ENCODE measurements at places on chromosomes 13 and 19.

DNA sequence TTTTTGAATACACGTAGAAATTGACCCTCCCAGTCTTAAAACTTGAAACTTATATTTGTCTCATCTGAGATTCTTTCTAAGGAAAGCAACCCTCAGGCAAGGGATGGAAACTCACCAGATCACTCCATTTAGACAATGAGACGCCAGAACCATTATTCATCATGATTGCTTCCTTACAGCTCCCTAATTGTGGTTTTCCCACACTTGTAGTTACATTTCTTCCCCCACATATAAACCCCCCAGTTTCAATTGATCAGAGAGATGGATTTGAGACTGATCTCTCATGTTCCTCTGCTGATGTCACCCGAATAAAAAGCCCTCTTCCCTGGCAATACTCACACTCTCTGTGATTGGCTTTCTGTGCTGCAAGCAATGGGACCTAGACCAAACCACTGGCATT, 197.9 kb upstream of the STARD13 start:
- DNase-seq = no peak

GRCh38 chr13:111422348-111422747, 101.9 kb downstream of the TEX29 start:
- no peak for DNase-seq

DNA sequence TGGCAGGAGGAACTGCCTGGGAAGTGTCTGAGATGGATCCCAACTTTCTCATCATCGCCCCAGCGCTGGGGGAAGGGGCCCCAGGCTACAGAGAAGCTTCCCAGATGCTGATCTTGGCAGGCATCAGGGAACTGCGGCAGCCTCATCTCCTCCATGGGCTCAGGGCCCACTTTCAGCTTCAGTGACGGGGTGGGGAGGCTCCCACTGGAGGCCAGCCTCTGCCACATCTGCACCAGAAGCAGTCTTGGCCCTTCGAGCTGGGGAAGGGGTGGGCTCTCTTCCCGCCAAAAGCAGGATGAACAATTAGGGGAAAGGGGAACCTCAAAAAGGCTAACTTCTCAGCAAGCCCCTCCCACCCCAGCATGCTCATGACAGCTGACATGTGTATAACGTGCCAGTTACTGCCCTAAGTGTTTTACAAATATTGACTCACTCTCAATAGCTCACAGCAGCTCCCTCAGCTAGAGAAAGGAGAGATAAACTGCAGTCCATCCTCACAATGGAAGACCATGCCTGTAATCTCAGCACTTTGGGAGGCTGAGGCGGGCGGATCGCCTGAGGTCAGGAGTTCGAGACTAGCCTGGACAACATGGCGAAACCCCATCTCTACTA, 7.1 kb upstream of the S1PR2 start:
- DNase-seq = no peak

DNA sequence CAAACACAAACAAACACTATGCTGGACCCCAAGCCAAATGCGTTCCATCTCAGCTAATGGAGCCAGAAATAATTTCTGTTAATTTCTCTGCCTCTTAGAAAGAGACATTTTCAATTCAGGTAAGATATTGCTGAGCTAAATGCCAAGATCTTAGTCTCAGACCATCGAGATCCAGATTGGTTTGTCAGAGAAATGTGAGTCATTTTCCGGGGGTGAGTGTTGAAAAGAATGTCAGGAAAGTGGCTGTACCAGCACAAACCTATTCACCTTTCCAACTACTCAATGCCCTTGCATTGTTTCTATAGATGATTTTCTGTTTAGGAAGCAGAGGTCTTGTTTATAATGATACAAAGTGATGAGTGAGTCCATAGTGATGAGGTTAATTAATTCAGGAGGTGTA, 266.8 kb upstream of the TSHZ3 start:
- DNase-seq = no peak

DNA sequence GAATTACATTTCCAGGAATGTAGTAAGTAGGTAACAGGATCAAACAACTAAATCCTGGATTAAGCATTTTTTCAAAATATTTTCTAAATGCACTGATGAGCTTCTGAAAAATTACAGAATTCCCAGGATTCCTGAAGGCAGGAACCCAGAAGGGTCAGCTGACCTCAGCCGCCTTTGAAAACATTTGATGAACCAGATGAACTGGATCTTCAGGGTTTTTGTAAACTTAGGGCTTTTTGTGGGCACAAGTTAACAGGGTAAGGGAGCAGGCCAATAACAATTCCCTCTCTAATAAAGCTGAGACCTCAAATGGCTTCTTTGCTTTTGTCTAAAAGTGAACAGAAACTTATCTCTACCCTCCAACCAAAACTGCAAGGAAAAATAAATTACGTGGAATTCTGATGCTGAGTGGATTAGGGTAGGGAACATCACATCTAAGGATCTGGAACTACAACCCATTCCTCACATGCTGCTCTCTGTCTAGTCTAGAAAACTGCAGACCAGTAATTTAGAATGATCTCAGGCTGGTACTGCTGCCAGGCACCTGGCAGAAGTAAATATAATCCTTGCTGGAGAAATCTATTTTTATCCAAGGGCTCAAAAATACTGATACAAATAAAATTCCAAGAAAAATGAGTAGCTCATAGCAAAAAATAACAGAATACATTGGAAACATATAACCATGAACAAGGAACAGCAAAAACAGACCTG, 48.2 kb upstream of the N4BP2L1 start:
- no peak for DNase-seq

DNA sequence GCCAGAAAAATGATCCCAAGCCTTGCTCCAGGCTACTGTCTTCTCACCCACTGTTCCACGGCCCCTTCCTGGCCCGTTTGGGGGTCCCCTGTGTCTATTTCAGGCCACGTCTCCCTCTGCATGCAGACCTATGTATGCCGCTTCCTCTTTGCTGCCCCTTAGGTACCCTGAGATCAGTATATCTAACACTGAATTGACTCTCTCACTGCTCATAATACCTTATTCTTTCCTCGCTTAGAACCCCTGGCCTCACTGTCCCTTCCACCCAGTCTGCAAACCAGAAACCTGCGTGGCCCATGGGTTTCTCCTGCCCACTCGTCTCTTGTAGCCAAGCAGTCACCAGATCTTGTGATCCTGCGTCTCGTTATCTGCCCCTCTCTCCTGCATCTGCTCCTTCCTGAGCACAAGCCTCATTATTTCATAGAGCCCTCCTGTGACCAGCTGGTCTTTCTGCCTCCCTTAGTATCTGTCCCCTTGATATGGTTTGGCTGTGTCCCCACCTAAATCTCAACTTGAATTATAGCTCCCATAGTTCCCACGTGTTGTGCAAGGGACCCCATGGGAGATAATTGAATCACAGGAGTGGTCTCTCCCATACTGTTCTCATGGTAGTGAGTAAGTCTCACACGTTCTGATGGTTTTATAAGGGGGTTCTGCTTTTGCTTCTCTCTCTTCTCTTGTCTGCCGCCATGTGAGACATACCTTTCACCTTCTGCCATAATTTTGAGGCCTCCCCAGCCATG, 109.0 kb upstream of the RNF113B start:
- no peak for DNase-seq

GRCh38 chr19:7706955-7707456, 5.1 kb upstream of the FCER2 start:
- DNase-seq = no peak

- DNase-seq = no peak
These were observed 170.0 kb upstream of the SLC10A2 start for GRCh38 chr13:103236213-103236612.

- no peak for DNase-seq
These were observed 133.5 kb upstream of the MIR17HG start for GRCh38 chr13:91214031-91214430.

- no peak for DNase-seq
These were observed 392.5 kb downstream of the DIAPH3 start for GRCh38 chr13:59771272-59771671.

GRCh38 chr13:28641600-28641926, 17.4 kb upstream of the POMP start:
- DNase-seq = no peak

DNA sequence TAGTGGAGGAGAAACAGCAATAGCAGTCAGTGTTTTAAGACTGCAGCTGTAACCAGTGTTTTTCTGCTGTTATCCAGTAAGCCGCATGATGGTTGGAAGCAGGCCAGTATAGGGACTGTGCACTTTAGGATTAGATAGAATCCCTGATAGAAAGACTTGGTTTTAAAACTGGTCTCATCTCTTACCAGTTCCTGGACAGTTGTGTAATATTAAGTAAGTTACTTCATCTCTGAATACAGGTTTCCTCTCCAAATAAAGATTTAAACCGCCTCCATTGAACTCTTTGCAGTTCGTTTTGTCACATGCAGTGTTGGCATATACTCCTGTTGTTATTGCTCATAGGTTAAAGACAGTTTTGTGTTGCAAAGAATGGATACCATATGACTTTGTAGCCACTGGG, 25.6 kb downstream of the URI1 start:
- DNase-seq = no peak

DNA sequence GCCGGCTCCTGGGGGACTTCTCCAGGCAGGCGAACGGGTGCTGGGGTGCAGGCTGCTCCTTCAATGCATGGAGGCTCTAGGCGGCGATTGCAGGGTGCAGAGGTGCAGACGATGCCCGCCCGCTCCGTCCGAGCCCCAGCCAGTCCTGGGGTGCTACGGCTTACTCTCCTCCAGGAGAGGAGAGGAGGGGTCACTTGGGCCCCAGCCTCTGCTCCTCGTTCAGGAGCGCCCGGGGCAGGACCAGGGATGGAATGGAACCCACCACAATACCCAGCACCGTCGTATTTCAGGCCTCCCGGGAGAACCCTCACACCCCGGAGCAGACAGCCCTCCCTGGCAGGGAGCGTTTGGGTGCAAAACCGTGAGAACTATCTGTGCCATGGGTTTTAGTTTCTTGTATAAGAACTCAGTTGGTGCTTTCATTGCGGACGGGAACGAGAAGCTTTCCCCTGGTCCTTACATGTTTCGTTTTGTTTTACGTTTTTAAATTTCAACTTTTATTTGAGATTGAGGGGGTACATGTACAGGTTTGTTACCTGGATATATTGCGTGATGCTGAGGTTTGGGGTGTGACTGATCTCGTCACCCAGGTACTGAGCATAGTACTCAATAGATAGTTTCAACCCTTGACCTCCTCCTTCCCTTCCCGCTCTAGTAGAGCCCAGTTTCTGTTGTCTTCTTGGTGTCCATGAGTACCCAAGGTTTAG, 46.8 kb downstream of the ARHGEF18 start:
- DNase-seq = no peak

GRCh38 chr19:29644210-29644609, 21.1 kb upstream of the PLEKHF1 start:
- DNase-seq = no peak

- no peak for DNase-seq
These were observed 159.1 kb downstream of the GPC5 start for GRCh38 chr13:91557328-91558090.

DNA sequence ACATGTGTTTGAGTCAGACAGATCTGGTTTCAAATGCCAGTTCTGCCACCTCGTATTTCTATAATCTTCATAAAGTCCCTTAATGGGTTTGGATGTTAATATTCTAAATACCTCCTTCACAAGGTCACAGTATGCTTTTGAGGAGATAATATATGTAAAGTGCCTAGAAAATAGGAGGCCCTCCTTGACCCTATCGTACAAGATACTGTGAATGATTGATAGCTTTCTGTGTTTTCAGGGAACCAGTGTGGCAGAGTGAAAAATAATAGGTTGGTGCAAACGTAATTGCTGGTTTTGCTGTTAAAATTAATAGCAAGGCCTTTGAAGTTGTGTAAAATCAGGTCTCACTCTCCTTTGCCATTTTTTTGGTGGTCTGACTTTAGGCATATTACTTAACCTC, 77.5 kb upstream of the SCEL start:
- DNase-seq = no peak

DNA sequence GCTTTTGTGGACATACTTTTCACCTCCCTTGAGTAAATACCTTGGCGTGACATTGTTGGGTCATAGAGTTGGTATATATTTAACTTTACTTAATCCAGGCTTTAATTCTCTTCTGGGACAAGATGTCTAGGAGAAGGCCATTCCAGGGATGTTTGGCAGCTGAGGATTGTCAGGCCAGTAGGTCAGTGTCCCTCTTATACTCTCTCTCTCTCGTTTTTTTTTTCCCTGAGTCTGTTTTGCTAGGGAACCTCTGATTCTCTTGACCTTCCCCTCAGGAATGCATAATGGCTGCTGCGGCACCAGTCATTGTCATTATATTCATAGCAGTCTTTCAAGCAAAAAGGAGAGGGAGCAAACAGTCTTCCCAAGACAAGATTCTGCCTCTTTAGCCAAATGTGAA, 48.8 kb downstream of the BICRA start:
- no peak for DNase-seq

- no peak for DNase-seq
These were observed 26.3 kb downstream of the EPS15L1 start for GRCh38 chr19:16445238-16446107.

- DNase-seq = no peak
These were observed 73.0 kb downstream of the MAP4K1 start for GRCh38 chr19:38544569-38545315.

DNA sequence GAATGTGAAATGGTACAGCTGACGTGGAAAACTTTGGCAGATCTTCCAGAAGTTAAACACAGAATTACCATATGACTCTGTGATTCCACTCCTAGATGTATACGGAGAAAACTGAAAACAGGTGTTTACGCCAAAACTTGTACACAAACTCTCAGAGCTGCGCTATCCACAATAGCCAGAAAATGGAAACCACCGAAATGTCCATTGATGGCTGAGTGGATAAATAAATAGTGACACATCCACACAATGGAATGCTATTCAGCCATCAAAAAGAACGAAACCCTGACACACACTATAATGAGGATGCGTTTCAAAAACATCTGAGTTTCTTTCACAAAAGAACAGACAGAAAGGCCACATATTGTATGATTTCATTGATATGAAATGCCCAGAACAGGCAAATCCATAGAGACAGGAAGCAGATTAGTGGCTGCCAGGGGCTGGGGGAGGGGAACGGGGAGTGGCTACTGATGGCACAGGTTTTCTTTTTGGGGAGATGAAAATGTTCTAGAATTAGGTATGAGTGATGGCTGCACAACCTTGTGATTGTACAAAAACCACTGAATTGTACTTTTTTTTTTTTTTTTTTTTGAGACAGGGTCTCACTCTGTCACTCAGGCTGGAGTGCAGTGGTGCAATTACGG, 33.0 kb downstream of the IL12RB1 start:
- no peak for DNase-seq

DNA sequence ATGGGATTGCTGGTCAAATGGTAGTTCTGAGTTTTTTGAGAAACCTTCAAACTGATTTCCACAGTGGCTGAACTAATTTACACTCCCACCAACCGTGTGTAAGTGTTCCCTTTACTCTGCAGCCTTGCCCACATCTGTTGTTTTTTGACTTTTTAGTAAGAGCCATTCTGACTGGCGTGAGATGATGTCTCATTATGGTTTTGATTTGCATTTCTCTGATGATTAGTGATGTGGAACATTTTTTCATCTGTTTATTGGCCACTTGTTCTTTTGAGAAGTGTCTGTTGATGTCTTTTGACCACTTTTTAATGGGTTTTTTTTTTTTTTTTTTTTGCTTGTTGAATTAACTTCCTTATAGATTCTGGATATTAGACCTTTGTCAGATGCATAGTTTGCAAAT, 4.3 kb downstream of the CAB39L start:
- DNase-seq = no peak

Measured in activated CD8-positive, alpha-beta memory T cell treated with anti-CD3 and anti-CD28 coated beads for 1 hour (primary cell).